ENCODE measurements at places on chromosomes 2 and 18.

DNA sequence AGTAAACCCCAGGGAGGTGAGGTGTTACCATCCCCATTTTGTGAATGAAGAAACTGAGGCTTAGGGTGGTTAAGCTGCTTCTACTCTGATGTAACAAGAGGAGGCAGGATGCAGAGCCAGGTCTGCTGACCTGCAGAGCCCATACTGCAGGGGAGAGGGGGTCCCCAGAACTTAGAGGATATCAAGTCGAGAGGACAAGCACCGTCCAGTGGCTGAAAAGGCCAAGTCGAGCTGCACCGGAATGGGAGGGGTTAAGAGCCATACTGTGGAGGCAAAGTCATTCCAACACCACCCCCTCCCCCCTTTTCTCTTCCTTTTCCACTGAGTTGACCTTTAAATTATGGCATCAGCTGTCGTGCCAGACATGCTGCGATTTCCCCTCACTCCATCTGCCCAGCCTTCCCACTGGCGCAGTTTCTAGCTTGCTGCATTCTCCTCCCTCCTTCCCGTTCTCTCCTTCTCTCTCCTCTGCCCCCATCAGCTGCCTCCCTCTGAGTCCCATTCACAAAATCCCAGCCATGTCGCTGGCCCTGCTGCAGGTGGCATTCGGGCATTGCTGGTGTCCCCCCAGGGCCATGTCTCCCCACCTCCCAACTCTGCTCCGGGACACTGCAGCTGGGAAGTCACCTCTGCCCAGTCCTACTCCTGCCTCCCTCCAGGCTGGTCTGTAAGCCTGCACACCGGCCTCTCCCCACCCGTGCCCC is 346.9 kb downstream of the DYSF start:
- no peak for DNase-seq

DNA sequence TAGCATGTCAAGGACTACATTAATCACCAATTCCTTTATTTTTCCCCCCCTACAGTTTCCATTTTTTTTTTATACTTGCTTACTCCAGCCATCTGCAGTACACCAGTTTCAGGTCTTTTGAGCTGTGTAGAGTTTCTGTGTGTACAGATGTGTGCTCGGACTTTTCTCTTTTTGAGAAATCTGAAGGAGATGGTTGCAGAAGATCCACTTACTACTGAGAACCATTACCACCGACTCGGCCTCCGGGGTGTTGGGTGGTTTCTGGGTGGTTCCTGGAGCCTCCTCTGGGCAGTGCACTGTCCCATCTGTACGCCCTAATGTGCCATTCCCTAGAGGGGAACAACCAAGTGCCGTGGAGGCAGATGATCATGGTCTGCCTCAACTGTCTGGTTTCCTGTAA is 15.4 kb upstream of the LYPD6B start:
- DNase-seq, result no peak

- no peak for DNase-seq
These were observed 66.8 kb downstream of the XDH start for GRCh38 chr2:31347750-31348149.

DNA sequence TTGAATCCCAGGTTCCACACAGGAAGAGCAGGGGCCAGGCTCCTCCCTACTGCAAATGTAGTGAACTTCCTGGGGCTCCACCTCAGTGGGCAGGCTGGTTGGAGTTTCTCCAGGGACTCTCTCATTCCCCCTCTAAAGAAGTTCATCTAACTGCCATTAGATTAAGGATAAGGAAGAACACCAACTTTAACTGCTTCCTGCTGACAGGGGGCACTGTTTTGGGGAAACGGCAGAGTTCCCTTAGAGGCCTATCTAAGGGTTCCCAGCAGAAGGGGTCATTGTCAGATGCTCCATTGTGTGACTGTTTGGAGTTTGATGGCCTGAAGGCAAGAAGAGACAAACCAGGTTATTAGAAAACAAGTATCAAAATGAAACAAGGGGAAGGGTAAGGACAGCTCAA is 2159.7 kb upstream of the PIK3C3 start:
- DNase-seq, result no peak

DNA sequence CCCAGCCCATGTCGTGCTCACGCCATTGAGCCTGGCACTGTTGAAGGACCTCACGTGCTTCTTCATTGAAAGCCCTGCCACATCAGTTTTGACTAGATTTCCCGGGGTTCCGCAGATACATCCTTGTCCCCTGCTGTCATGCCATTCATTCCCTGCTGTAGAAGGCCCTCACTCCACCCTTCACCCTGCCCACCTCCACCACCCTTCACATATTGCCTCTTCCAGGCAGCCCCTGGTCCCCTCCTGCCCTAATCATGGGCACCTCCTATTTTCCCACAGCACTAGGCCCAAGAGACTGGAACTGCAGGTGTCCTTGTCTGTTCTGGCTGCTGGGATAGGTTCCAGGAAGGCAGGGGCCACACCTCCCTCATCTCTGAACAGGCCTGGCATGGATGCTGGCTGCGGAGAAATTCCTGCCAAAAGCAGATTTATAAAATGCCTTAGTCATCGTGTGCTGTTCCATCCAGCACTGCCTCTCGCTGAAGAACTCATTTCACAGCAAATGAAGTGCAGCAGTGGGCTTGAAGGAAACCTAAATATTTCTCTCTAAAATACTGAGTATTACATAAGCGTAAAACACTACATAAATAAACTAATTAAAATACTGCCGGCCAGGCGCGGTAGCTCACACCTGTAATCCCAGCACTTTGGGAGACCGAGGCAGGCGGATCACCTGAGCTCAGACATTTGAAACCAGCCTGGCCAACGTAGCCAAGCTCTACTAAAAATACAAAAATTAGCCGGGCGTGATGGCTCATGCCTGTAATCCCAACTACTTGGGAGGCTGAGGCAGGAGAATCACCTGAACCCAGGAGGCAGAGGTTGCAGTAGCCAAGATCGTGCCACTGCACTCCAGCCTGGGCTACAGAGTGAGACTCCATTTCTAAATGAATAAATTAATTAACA is 38.4 kb downstream of the EIF4E2 start:
- no peak for DNase-seq

DNA sequence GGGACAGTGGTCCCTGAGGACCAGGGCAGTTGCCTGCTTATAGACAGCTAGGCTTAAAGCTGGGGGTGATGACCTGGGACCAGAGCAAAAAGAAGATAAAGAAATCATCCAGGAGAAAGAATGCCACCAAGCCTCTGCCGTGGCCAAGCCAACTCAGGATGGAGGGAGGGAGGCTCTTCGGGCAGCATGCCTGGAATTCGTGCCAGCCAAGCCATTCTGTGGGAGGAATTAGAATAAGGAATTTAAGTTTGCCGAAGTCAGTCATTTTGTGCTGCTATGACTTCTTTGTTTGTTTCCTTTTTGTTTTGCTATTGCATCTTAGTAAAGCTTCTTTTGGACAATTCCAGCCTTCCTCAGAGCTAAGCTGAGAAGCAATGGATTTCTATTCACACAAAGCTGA is 124.1 kb downstream of the EN1 start:
- no peak for DNase-seq

DNA sequence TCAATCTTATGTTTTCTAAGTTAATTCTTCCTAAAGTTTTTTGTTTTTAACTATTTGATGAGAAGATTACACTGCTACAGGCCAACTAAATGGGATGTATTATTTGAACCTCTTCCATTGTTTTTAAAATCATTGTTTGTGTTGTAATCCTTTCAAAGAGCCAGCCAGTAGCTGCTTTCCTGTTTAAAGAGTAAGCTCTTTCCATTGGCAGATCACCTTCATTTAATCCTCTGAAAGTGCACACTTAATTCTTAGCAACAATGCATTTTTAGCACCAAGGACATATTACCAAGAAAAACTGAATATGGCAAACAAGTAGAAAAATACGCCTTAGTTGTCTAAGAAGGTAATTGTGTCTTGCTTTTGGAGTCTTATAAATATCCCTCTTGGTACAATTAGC is 54.0 kb downstream of the MEIS1 start:
- no peak for DNase-seq

DNA sequence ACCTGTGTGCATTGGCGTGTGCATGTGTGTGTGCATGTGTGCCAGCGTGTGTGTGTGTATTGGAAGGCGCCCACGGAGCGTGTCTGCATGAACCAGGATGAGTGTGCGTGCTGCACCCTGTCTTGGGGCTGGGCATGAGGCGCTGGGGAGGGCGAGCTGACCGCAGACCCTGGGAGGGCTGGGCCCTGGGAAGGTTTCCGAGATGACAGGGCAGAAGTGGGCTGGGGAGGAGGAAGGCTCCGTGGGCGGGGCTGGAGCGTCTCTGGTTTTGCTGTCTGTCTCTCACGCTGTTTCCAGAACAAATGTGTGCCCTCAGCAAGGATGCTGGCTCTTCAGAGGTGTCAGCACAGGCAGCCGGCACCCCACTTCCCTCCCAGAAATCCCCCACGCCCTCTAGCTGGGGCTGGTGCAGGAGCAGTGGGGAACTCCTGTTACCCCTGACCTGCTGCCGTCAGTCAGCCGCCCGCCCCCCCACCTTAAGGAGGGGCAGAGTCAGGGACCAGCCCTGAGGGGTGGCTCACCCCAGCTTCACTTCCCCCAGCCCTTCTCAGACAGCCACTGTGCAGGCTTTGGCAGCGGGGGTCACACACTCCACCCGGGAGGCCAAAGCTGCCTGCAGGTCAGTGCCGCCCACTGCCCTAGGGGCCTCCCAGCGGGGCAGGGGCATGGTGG is at the start of gene GPR35:
Gene GPR35 (plus strand): TSS at position 531 of the 672 bp plus-strand sequence. CDS start 4,473 bp downstream, outside the sequence.
- peak; percentile 23 for DNase-seq

DNA sequence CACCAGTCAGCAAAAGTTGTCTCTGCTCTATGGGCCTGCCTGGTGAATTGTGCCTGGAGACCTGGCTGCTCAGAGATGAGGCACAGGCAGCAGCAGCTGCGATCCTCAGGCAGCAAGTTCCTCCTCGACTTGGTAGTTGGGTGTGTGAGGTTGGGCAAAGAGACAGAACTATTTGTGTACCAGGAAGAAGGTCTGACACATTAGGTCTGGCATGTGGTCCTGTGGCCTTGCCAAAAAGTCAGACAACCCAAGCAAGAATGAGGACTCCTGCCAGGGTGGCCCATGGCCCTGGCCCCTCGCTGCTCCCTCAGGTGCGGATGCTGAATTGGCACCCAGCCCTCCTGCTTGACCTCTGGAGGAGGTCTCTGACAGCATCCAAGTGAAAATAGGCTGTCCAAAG is 192.7 kb downstream of the DYSF start:
- no peak for DNase-seq

- DNase-seq, result no peak
These were observed 13.0 kb upstream of the MRPL19 start for GRCh38 chr2:75633620-75634019.

- no peak for DNase-seq
These were observed 34.8 kb downstream of the COL5A2 start for GRCh38 chr2:189144700-189145211.

DNA sequence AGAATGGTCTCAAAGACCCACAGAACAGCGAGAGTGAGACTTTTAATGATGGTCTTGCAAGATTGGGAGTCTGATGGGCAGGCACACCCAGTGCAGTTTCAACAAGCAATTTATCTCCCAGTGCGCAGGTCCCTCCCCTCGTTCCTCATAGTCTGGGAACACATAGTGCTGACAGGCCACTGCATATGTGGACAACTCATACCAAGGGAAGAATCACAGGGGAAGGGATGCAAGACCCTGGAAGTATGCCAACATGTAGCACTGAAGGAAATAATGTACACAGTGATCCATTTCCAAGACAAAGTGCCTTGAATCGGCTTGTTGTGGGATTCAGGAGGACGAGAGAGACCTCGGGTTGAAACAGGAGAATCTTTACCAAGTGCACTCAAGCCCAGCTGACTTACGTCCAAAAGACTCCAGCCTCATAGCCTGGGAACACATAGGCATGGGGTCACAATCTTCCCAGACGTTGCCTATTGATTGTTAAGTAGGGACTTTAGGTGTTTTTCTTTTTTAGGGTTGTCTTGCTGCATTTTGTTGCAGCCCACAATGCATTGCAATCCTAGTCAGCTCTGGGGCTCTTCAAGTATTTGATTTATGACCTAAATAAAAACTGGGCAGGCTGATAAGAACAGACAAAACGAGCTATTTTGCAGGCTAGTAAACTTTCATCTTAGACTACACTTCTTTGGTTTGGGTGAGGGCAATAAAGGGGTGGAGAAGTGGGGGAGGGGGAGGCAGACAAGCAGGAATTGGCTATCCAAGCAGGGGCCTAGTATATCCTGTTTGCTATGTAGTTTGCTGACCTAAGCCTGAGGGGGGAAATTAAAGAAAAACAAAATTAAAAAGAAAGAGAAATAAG is 24.7 kb upstream of the SERPINB5 start:
- DNase-seq, result no peak

DNA sequence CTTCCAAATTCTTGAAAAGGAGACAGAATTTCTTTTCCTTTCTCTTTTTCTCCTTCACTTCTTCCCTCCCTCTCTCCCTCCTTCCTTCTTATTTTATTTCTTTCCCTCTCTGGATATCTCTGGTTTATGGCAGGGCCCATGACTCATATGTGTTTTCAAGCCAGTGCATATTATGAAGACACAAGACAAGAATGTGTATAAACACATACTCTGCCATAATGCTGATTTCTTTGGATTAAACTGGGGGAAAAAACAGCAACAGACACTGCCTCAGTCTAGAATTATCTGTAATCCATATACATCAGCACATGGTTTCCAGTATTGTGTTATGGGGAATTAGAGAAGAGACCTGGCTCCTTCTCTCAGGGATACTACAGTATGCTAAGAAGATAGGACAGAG is 82.8 kb upstream of the CPO start:
- no peak for DNase-seq

GRCh38 chr2:140641163-140641562 is 1489.7 kb downstream of the LRP1B start:
- DNase-seq, result no peak

DNA sequence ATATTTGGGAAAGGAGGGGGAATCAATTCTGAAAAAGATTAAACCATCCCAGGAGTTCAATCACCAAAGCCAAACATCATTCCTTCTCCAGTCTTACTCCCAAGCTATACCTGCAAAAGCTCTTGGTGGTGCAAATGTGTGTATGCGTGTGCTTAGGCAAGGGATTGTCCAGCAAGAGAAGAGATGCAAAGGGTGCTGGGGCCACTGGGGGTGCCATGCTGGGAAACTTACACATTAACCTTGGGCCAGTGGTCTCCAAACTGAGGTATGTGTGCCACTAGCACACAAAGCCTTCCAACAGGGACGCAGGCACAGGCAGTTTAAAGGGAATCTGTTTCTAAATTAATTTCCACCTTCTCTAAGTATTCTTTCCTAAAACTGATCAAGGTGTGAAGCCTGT is 307.9 kb downstream of the NBAS start:
- DNase-seq, result no peak
